Activated CD8-positive, alpha-beta memory T cell treated with anti-CD3 and anti-CD28 coated beads, Interleukin-2, amount 10 ng/mL, durations not matched to agents 7 days and 5 days (primary cell): ENCODE measurements at places on chromosomes 12 and 14. TPM values are rescaled to one million over a fixed set of nuclear protein-coding genes. Genes with fewer than 3 reads are reported as not detected.

KIF5A gene
- total RNA-seq: 2.1 TPM

LRFN5 gene
- not detected for total RNA-seq

DNA sequence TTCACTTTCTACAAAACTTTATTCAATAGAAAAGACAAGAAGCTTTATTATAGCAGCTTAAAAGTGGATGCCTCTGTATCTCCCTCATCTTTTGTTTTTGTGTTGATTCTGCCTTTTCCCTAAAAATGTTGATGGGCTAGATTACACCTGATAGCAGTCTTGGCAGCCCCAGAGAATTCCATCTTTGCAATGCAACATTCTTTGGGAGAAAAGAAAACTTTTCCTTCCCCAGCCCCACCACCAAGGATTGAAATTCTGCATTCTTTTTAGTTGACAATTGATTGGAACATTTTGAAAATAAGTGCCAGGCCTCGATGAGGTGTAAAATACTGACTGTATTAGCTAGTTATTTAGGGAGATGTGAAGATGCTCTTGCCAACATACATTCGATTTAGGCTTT, 306.8 kb upstream of the G2E3 start:
- no peak for DNase-seq

DNA sequence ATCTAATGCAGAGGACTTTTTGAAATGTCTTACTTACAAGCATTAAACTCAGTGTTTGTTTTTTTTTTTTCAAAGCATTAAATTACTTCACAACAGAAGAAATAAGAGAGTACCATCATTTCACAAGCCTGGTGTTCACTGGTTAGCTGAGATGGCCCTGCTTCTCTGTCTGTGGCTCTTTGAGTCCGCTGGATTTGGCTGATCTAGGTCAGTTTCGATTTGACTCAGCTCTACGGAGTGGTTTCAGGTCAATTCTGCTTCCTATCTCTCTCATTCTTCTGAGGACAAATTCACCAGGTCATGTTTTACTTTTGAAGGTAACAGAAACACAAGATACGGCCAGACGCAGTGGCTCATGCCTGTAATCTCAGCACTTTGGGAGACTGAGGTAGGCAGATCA, 1066.1 kb downstream of the FLRT2 start:
- no peak for DNase-seq

GRCh38 chr12:108983227-108983626, 37.6 kb downstream of the SVOP start:
- no peak for DNase-seq

- no peak for DNase-seq
These were observed 1.9 kb upstream of the MMP17 start for GRCh38 chr12:131826097-131826928.

GRCh38 chr14:100129161-100129589, 30.3 kb downstream of the DEGS2 start:
- DNase-seq: no peak

DNA sequence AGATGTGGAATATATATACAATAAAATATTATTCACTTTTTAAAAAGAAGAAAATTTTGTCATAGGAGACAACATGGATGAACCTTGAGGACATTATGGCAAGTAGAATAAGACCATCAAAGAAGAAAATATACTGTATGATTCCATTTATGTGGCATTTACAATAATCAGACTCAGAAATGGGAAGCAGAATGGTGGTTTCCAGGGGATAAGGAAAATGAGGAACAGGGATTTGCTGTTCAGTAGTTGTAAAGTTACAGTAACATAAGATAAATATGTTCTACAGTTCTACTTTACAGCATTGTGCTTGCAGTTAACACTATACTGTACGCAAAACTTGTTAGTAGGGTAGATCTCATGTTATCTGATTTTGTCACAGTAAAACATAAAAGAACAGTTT, 1271.0 kb downstream of the LRFN5 start:
- no peak for DNase-seq

GRCh38 chr12:14619741-14620501, 52.2 kb upstream of the PLBD1 start:
- DNase-seq: no peak

- DNase-seq: no peak
These were observed 22.4 kb downstream of the ATF7 start for GRCh38 chr12:53603804-53604203.
